Smooth muscle cell of bladder (primary cell): ENCODE measurements at places on chromosomes 3 and 15. TPM values are rescaled to one million over a fixed set of nuclear protein-coding genes. Genes with fewer than 3 reads are reported as not detected.

GPR15 gene
- total RNA-seq, result not detected in 2 replicates

THSD4 gene
- 28.0 and 33.8 TPM in 2 replicates for total RNA-seq

GUCA1C gene
- not detected in 2 replicates for total RNA-seq

SPTBN5 gene
- total RNA-seq, result 0.14 and 0.18 TPM in 2 replicates

SLC12A8 gene
- total RNA-seq, result 45.4 and 79.0 TPM in 2 replicates

PIF1 gene
- total RNA-seq, result 4.7 and 7.2 TPM in 2 replicates

PLSCR4 gene
- total RNA-seq, result 21.0 and 23.9 TPM in 2 replicates

FBLN2 gene
- 161 and 442 TPM in 2 replicates for total RNA-seq

ADCY5 gene
- 0.28 and 0.46 TPM in 2 replicates for total RNA-seq

CADPS gene
- total RNA-seq, result 21.6 and 26.5 TPM in 2 replicates

GLDN gene
- total RNA-seq, result 26.8 and 75.1 TPM in 2 replicates

MINDY2 gene
- total RNA-seq, result 14.1 and 15.3 TPM in 2 replicates

SEMA3F gene
- 0.14 and 0.92 TPM in 2 replicates for total RNA-seq

NCKIPSD gene
- 9.1 and 9.2 TPM in 2 replicates for total RNA-seq

SNRPN gene
- 167 and 185 TPM in 2 replicates for total RNA-seq

SRGAP3 gene
- total RNA-seq, result 3.6 and 6.7 TPM in 2 replicates

GABRG3 gene
- total RNA-seq, result not detected in 2 replicates

P3H2 gene
- 8.0 and 11.1 TPM in 2 replicates for total RNA-seq

WWTR1 gene
- 21.8 and 22.9 TPM in 2 replicates for total RNA-seq

NANOGP8 gene
- total RNA-seq, result 0.14 TPM in 1 of 2 replicates, not detected in the other

ENTPD3 gene
- 0.09 and 0.14 TPM in 2 replicates for total RNA-seq

RYR3 gene
- 0.09 TPM in 1 of 2 replicates, not detected in the other for total RNA-seq

FEZF2 gene
- total RNA-seq, result not detected in 2 replicates

ZNF502 gene
- 3.4 and 3.7 TPM in 2 replicates for total RNA-seq

ACTRT3 gene
- total RNA-seq, result 3.7 and 4.4 TPM in 2 replicates

PAQR9 gene
- total RNA-seq, result 0.18 TPM in 1 of 2 replicates, not detected in the other
